A549 treated with ZK216348 at 1 μM for 4 hours (cell line): ENCODE measurements at places on chromosomes 1 and 21. TPM values are rescaled to one million over a fixed set of nuclear protein-coding genes. Genes with fewer than 3 reads are reported as not detected.

The CR1L gene
- total RNA-seq, result 0.41 TPM in 1 of 5 replicates, not detected in the others

The BCAN gene
- not detected in 5 replicates for total RNA-seq

The C1orf52 gene
- total RNA-seq, result 15.8 to 21.7 TPM (median 21.4 TPM) in 5 replicates

The BMP8A gene
- 0.17 to 0.37 TPM (median 0.24 TPM) in 4 of 5 replicates, not detected in the other for total RNA-seq

The GCSAML gene
- not detected in 5 replicates for total RNA-seq

The FTCD gene
- not detected in 5 replicates for total RNA-seq

The TSPEAR gene
- not detected in 5 replicates for total RNA-seq

The AMY1B gene
- not detected in 5 replicates for total RNA-seq

The PGM1 gene
- 34.9 to 38.5 TPM (median 37.3 TPM) in 5 replicates for total RNA-seq

The C1orf141 gene
- total RNA-seq, result not detected in 5 replicates

The TOR1AIP1 gene
- total RNA-seq, result 30.2 to 34.4 TPM (median 31.4 TPM) in 5 replicates

The AMIGO1 gene
- 1.1 to 1.6 TPM (median 1.1 TPM) in 5 replicates for total RNA-seq

The ARHGEF19 gene
- total RNA-seq, result 4.2 to 8.2 TPM (median 5.9 TPM) in 5 replicates

The TSACC gene
- total RNA-seq, result 1.7 to 3.2 TPM (median 2.2 TPM) in 5 replicates

The DISC1 gene
- 0.08 to 0.36 TPM (median 0.17 TPM) in 5 replicates for total RNA-seq

The RGS5 gene
- 0.63 to 1.3 TPM (median 1.2 TPM) in 5 replicates for total RNA-seq

The CFAP57 gene
- total RNA-seq, result 0.06 to 0.58 TPM (median 0.34 TPM) in 5 replicates

The IL24 gene
- 0.27 to 0.42 TPM (median 0.32 TPM) in 5 replicates for total RNA-seq

The GBP4 gene
- total RNA-seq, result 0.03 TPM in 1 of 5 replicates, not detected in the others

The MTARC1 gene
- total RNA-seq, result 8.2 to 12.0 TPM (median 9.9 TPM) in 5 replicates

The PTPRU gene
- 4.9 to 7.9 TPM (median 7.8 TPM) in 5 replicates for total RNA-seq

The RORC gene
- total RNA-seq, result 0.06 to 0.13 TPM (median 0.08 TPM) in 3 of 5 replicates, not detected in the others

The ZMYM4 gene
- total RNA-seq, result 9.3 to 12.8 TPM (median 11.3 TPM) in 5 replicates

The SLC35D1 gene
- 5.6 to 7.9 TPM (median 7.3 TPM) in 5 replicates for total RNA-seq

The TNNT2 gene
- 0.34 TPM in 1 of 5 replicates, not detected in the others for total RNA-seq

The TDRD5 gene
- 0.04 to 0.14 TPM (median 0.07 TPM) in 4 of 5 replicates, not detected in the other for total RNA-seq

The KCNK2 gene
- 0.11 to 0.45 TPM (median 0.16 TPM) in 3 of 5 replicates, not detected in the others for total RNA-seq

The SHISA4 gene
- 10.7 to 19.6 TPM (median 17.4 TPM) in 5 replicates for total RNA-seq

The FCRL5 gene
- not detected in 5 replicates for total RNA-seq

The LCE1D gene
- total RNA-seq, result not detected in 5 replicates

The DEGS1 gene
- 100 to 149 TPM (median 132 TPM) in 5 replicates for total RNA-seq

The UTS2 gene
- total RNA-seq, result not detected in 5 replicates

The S100A9 gene
- total RNA-seq, result 0.29 to 1.1 TPM in 2 of 5 replicates, not detected in the others

The ROR1 gene
- 7.4 to 11.0 TPM (median 9.0 TPM) in 5 replicates for total RNA-seq

The PTPRC gene
- not detected in 5 replicates for total RNA-seq

The RASAL2 gene
- 13.8 to 23.8 TPM (median 17.7 TPM) in 5 replicates for total RNA-seq

The DENND1B gene
- 1.9 to 3.5 TPM (median 2.6 TPM) in 5 replicates for total RNA-seq

The CBR1 gene
- 130 to 183 TPM (median 169 TPM) in 5 replicates for total RNA-seq

The GON4L gene
- 14.6 to 16.5 TPM (median 15.5 TPM) in 5 replicates for total RNA-seq

The NPR1 gene
- total RNA-seq, result 0.46 to 1.5 TPM (median 1.2 TPM) in 5 replicates

The FMO4 gene
- 0.19 to 0.86 TPM (median 0.52 TPM) in 5 replicates for total RNA-seq

The INAVA gene
- 34.8 to 46.7 TPM (median 43.8 TPM) in 5 replicates for total RNA-seq
